ENCODE measurements at places on chromosomes 3 and 15.

- no peak for DNase-seq
These were observed 911.2 kb downstream of the MCTP2 start for GRCh38 chr15:95142531-95142930.

DNA sequence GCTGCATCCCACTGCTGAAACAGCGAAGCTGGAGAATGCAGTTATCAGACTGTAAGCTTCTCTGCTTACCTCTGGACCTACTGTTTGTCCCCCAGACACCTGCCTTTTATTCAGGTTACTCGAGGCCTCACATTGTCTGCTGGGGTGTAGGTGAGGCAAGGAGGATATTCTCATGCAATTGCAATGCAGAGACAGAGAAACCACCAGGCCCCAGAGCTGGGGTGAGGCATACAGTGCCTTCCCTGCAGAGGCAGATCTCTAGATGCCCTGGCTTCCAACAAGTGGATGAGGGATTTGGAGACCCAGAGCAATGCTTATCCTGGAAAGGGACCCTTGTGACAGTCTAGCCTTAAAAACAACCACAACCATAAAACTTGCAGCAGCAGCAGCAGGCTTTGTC is 263.4 kb upstream of the ST8SIA2 start:
- no peak for DNase-seq

DNA sequence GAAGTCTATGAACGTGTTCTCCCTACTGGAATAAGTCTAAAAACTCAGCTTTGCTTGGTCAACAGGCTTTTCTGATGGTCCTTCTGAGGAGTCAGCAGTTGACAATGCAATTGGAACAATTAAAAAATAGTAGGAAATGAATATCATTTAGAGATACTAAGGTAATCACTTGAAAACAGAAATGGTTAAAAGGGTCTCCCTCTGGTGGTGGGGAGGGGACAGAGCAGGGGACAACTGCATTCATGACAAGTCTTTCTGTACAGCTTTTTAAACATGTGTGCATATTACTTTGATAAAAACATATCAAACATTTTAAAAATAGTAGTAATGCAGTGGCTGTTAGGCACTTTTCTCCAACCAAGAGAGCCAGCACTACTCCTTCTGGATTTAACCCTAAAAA is 119.9 kb upstream of the FHIT start:
- peak; percentile 26 for DNase-seq

GRCh38 chr15:88073391-88073691 is 183.2 kb downstream of the NTRK3 start:
- DNase-seq, result no peak

DNA sequence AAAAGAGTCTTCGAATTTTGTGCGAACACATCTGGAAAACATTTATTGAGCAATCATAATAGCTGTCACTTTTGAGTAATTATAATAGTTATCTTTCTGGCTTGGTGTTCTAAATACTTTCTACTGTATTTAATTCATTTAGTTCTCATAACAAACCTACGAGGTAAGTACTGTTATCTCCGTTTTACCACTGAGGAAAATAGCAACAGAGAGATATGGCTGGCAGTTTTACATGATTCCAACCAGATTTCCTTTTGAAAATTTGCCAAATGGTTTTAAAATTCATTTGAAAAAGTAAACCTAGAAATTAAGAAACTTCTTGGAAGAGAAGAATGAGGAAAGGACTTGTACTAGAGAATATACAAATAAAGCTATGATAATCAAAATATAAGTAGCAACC is 37.3 kb upstream of the MGA start:
- DNase-seq, result no peak

DNA sequence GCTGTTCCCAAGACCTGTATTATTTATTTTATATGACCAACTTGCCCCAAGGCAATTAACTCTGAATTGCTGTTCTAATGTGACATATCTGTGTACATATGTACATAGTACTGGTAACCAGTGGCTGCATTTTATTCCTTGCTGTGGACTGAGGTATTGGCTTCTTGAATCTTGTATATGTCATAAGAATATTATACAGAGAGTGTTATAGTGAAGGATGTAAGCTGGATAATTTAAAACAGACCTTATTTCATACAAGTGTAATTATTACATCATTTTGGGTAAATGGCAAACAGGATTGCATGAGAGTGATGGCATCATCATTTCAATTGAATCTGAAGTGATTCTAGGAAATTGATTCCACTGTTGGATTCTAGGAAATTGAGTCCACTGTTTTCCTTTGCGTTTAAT is 32.9 kb downstream of the B3GALNT1 start:
- peak; percentile 56 for DNase-seq

- DNase-seq, result no peak
These were observed 14.3 kb downstream of the ZIC4 start for GRCh38 chr3:147391781-147392624.

GRCh38 chr3:175598740-175599139 is 739.6 kb downstream of the NAALADL2 start:
- no peak for DNase-seq

GRCh38 chr3:15294929-15295328 is 37.5 kb downstream of the SH3BP5 start:
- peak; percentile 18 for DNase-seq

DNA sequence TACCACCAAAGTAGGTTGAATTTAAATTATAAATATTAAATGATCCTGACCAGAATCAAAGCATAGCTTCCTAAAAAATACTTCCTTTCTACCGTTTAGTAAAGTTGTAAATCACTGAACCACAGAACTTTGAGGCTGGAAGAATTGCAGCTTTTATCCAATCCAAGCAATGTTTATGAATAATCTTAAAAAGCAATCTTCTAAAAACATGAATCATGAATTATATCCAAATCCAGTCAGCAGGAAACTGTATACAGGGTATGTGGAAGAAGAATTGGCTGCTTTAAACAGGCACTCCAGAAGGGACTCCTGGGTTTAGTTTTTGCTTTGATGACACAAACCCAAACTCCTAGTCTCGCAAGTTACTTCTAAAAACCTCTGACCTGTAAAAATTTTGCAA is 30.2 kb downstream of the HEG1 start:
- no peak for DNase-seq

GRCh38 chr15:71599418-71600151 is 210.8 kb upstream of the NR2E3 start:
- DNase-seq, result peak; percentile 2

- DNase-seq, result no peak
These were observed 19.2 kb upstream of the GSK3B start for GRCh38 chr3:120113128-120114116.

DNA sequence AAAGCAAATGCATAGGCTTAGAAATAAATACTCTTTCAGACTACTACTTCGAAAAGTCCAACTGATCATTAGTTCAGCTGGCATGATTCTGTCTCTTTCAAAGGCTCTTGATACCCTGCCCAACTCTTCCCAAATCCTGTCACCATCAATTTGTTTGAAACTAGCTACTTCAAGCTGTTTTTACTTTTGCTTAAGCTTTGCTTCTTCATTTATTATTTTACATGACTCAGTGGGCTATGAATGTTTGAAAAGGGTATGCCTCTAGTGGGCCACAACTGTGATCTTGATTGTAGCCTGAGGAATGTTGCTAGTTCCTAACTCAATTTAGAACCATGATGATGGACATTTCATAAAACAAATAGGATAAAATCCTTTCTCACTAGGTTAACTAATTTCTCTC is 340.8 kb downstream of the NAALADL2 start:
- no peak for DNase-seq

DNA sequence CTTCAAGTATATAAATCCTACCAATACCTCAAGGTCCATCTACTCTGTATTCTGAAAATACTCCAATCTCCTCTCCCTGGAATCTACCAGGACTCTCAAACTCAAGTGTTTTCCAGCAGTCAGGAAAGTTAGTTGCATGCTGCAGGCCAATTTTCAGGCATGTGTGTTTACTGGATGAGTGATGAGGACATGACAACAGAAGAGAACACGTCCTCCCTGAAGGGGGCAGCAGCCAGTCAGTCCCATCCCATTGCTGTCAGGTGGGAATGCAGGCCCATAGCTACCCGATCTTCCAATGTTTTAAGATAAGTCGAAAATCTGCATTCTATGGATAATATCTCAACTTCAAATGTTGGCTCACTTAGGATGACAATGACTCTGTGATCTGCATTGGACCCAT is 496.2 kb downstream of the FHIT start:
- peak; percentile 31 for DNase-seq

GRCh38 chr3:141764465-141764864 is 1.3 kb downstream of the GRK7 start:
- no peak for DNase-seq

- peak; percentile 91 for DNase-seq
These were observed 85.6 kb upstream of the ABHD17C start for GRCh38 chr15:80609512-80609946.

GRCh38 chr3:152937234-152937633 is 102.3 kb downstream of the P2RY1 start:
- no peak for DNase-seq

DNA sequence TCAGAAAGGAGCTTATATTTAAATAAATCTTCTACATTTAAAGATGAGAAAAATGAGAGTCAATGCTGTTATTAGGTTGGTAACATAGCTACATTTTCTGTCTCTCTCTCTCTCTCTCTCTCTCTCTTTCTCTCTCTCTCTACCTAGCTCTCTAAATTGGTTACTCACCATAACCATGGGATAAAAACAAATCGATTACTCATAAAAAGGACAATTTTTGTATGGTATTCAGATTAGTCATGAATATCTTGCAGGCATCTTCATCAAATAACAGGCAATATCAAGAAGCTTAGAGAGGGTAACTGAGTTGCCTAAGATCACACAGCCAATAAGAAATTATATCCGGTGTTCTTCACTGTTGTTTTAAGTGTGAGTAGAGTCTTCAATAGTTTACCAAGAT is 81.8 kb upstream of the ALCAM start:
- DNase-seq, result no peak

GRCh38 chr3:108118038-108118768 is 27.4 kb upstream of the CD47 start:
- no peak for DNase-seq

GRCh38 chr3:41419809-41420208 is 220.5 kb downstream of the CTNNB1 start:
- no peak for DNase-seq

DNA sequence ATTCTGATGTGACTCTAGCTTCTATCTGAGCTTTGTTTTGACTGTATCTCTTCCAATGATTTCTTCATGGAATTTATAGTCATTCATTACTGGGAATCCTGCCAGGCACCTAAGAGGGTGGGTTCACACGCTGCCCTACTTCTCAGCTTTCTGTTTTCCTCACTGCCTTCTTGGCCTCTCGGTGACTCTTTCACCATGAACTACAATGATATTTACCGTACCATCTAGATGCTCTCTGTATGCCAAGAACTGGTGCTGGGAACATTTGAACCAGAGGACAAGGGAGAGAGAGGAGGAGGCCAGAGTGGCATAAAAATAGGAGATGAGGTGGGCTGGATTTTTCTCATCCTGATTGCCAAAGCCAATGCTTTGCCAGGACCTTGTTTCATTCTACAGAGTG is 280.0 kb upstream of the P2RY1 start:
- DNase-seq, result no peak

DNA sequence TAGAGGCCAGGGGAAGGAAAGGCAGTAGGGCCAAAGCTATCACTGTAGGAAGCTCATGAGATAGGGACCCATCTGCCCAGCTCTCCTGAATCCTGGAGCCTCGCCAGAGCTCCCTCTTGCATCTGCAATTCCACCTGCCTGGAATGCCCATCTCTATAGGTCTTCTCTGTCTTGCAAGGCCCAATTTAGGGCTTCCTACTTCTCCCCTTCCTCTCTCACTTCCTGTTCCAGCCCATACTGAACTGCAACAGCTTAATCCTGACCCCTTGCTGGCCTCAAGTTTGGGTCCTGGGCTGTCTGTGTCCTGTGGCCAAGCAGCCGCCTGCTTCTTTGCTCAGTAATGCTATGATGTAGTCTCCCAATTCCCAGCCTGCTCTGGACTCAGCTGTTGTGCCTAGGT is 3.6 kb upstream of the PTPN23 start:
- DNase-seq, result no peak

- DNase-seq, result no peak
These were observed 14.4 kb downstream of the ALDH1L1 start for GRCh38 chr3:126166009-126166408.

GRCh38 chr3:114615523-114616085 is 321.8 kb downstream of the TIGIT start:
- peak; percentile 89 for DNase-seq

DNA sequence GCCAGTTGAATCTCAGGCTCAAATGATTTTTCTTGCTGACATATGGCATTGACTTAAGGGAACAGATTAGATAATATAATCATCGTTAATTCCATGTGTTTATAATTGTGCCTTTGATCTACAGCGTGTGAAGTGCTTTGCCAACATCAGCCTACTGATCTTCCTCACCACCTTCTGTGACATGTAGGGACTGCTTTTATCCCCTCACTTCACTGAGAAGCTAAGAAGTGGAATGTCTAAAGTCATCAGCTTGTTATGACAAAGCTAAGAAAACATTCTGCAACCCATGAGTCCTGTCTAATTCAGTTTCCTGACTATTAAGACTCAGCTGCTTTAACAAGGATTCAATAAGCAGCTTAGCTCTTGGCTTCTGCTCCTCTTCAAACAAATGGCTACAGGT is 106.0 kb downstream of the MYH15 start:
- DNase-seq, result peak; percentile 64

DNA sequence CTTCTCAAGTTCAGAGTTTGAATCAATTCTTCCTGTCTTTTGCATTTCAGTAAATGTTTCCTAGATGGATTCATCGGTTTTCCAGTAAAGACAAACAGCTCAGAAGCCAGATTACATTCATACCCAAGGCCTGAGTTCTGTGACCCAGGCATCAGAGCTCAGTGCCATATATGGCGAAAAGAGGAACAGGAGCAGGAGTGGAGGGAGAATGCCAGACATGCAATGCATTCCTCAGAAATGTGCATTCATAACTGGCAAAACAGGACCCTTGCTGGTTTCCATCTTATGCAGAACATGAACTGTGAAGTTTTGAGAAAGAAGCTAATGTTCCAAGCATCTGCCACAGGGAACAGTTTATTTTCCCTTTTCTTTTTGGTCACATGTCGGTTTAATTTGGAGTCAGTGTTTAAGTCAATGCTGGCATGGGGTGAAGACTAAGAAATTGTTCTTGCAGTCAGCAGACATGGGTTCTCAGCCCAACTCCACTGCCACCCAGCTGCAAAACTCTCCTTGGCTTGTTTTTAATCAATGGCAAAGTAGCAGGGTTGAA is 116.5 kb downstream of the LPP start:
- DNase-seq, result no peak

GRCh38 chr3:79018265-79018664 is 749.5 kb downstream of the ROBO1 start:
- peak; percentile 69 for DNase-seq

DNA sequence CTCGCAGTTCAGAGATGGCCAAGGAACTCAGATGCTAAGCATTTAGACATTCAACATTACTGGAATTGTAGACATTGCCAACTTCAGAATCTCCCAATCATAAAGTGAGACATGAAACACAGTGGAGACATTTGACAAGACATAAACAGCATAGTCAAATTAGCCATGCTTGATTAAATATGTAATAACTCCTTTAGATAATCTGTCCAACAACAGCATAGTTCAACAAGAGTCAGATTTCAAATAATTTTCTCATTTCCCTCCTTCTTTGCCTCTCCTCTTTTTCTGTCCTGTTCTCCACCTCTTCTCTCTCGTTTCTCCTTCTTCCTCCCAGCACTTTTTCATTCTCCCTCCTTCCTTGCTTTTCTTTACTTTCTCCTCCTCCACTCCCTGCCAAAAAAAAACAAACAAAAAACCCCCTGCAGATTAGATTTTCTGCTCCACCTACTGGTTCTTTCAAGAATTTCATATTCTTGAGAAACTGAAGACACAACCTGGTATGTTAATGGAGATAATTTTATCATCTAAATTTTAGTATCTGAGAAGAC is 20.2 kb downstream of the CPOX start:
- DNase-seq, result peak; percentile 35

- peak; percentile 63 for DNase-seq
These were observed 16.3 kb upstream of the ATP13A3 start for GRCh38 chr3:194503081-194503531.
